ENCODE measurements at places on chromosomes 2 and 18.

- no peak for DNase-seq
Observed at GRCh38 chr2:235047171-235048160, 95.6 kb downstream of the SH3BP4 start.

- no peak for DNase-seq
Observed at GRCh38 chr2:99898336-99899048, 243.9 kb downstream of the AFF3 start.

DNA sequence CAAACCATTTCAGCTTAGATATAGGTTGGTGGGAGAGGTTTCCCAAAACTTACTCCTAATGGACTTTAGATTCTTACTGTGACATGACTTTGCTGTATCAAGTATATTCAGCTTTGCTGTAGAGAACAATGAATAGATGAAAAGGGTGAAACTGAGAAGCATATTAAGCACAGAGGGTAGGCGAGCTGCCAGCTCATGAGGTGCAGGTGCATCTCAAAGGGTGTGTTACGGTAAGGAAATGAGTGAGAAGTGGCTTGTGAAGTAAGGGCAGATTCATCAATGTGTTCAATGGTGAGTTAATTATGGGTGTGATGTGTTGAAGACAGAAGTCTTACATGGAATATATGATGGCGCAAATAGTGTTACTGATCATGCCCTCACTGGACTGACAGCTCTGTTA lies 49.3 kb downstream of the CD8B2 start:
- DNase-seq: no peak

DNA sequence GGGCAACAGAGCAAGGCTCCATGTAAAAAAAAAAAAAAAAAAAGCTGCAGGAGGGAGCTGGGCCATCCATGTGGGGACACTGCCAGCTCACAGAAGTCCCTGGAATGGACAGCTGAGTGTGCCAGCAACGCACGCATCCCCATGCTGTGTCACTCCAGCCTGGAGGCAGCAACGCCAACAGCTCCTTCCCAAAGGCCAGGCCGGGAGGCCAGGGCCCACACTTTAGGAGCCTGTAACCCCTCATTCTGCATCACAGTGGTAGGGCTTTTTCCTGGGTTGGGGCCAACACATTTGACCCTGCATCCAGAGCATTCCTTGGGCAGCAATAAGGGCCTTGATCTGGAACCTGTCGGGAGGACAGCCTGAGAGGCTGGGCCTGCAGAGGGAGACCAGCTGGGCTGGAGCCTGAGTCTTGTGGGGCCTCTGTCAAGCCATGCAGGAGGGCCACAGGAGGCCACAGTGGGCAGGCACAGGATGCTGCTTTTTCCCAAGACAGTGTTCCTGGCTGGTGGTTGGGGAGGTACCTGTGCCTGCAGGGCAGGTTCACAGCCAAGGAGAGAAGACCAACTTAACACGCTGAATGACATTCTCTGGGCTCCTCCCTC lies 16.8 kb upstream of the KCNK3 start:
- DNase-seq: no peak

DNA sequence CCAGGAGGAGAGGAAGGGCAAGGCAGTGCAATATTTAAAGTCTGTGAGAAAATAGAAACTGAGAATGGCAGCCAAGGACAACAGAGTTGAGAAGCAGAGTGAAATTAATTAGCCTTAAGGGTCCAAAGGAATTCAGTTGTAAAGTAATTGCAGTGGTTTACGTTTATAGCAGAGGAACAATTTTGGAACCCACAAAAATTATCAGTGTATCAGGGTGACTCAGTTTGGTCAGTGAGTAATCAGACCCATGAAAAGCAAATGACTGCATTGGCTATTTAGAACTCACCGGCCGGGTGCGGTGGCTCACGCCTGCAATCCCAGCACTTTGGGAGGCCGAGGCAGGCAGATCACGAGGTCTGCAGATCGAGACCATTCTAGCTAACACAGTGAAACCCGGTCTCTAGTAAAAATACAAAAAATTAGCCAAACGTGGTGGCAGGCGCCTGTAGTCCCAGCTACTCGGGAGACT lies 245.8 kb upstream of the SLC39A10 start:
- DNase-seq: no peak

DNA sequence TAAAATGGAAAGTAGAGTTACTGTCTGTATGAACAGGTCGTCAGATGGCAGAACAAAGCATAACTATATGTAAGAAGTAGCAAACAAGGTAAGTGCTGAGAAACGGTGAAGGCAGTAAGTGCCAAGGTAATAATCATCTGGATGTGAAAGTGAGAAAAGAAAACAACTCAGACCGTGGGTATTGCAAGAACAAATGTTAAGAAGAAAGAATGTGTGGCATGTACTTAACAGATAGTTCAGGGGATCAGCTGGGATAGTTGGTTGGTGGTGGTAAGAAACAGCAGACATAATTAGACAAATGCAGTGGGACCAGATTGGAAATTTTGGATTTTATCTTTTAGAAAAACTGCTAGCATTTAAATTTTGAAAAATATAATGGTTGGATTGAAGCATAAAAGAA lies 375.8 kb upstream of the NXPH2 start:
- no peak for DNase-seq

DNA sequence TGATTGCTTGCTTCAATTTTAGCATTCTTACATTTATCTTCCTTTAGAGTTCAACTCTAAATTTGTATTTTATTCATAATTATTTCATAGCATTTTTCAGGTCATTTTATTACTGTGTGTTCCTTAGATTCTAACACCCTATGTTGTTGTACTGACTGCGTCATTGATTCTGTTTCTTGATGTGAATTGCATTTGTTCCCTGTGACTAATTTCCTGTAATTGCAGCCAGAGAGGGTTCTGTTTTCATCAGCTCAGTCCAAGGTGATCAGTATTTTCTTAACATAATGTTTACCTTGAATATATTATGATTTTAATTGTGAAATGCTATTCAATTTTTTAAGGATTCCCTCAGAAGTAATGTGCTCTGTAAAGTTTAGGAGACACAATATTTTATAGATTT lies 970.2 kb upstream of the PIK3C3 start:
- no peak for DNase-seq

Measured in hippocampal formation (tissue), 2 donors.